Testis (tissue), 5 donors: ENCODE measurements at places on chromosomes 6 and 20.

DNA sequence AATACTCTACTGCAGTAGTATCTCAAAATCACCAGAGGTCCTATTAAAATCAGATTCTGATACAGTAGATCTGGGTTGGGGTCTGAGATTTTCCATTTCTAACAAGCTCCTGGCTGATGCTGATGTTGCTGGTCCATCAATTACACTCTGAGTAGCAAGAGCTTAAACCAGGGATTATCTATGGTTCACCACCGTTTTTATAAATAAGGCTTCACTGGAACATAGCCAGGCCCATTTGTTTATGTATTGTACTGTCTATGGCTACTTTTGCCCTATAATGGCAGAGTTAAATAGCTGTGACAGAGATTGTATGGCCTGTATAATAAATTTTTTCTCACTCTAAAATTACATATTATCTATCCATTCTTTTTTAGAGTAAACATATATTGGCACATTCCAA is 53.0 kb downstream of the NUDT3 start:
- DNase-seq = no peak

GRCh38 chr20:38092915-38093314 is 59.4 kb downstream of the RPRD1B start:
- DNase-seq = no peak

DNA sequence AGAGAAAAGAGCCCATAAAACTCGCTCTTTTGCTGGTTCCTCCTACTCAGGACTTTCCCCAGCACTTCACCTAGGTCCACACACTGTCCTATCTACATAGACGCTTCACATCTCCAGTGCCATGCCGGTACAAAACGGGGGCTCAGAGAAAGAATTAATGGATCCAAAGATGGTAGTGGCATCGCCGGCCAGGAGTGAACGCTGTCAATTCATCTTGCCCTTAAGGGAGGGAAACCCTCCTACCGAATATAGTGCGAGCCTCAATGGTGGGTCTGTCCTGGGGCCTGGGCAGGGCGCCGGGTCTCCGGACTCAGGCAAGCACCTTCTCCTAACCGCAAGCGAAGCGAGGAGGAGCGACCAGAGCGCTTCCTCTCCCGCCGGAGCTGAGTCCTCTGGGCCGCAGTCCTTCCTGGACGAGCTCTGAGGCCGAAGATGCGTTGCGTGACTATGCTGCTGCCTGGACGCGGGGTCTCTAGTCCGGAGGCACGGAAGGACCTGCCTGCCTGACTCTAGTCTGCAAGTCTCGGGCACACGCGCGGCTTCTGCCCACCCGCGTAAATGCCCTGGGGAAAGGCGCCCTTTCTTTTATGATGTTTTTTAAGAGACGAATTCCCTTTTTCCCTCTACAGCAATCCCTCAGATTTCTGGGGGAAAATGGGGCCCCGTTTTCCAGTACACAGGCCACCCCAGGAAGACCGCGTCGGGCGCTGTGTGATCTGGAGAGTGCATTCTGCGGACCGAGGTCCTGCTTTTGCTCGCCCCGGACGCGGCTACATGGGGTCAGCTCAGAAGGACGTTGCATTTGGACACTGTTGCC is 100.1 kb upstream of the PRDM1 start:
- DNase-seq = peak; percentile 26

GRCh38 chr20:51404297-51405060 is 138.0 kb downstream of the NFATC2 start:
- no peak for DNase-seq

DNA sequence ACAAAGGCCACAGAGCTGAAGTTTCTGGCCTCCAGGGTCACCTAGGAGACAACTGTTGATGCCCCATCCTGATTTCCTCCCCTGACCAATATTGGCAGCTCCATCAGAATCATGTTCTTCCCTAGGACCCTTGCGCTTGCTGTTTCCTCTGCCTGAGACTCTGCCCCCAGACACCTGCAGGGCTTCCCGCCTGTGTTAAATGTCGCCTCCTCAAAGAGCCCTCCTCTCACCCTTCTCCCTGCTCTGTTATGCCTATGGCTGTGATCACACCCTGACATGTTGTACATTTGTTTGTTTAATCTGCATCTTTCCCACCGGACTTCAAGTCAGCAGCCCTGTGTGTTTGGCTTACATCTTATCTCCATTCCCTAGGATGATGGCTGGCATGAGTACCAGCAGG is 30.1 kb downstream of the DLGAP4 start:
- DNase-seq = no peak

DNA sequence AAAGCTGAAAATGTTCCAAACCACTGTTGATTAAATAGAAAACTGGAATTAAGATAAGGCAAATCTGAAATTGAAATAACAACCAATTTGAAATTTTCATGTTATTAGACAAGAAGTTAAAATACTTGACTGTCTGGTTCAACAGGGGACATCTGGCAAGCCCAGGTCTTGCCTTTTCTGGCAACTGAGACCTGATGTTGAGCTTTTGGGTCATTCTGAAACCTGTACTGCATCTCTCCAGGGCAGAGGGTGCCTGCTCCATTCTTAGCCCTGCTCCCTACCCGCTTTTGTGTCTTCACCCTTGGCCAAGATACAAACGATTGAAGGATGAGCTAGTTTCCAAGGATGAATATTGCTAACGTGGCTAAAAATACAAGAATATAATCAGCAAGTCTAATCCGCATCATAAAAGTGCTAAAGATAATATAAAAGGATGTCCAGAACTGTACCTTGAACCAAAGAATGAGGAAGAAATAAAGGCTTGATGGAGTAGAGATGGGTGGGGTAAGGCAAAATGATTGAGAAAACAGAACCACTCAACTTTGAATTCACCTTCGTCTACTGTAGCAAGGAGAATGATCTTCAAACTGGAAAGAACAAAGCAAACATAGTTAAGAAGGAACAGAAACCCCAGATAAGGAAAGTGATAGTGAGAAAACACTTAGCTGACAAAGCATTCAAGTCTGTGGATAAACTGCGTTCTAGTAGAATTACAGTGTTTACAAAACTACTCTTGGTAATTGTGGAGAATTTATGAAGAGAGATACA is 109.8 kb upstream of the MAN1A1 start:
- DNase-seq = no peak

- DNase-seq = no peak
Observed at GRCh38 chr6:795046-795685, 102.2 kb upstream of the EXOC2 start.

DNA sequence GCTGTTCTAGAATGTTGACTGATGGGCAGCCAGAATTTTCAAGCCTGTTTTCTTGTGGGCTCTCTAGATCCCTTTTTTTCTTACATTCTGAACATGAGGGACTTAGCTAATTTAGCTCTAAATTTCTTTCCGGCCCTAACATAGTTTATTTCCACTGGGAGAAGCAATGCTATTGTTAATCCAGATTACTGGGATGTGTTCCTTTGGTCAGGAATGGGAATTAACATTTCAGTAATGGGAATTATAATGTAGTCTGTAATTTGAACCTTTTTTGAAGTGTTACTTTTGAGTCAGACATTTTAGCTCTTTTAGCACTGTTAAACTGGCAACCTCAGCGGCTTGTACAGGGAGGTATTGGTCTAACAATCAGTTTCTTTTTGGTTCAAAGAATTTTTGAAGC is 7.5 kb downstream of the ZFAND3 start:
- no peak for DNase-seq

DNA sequence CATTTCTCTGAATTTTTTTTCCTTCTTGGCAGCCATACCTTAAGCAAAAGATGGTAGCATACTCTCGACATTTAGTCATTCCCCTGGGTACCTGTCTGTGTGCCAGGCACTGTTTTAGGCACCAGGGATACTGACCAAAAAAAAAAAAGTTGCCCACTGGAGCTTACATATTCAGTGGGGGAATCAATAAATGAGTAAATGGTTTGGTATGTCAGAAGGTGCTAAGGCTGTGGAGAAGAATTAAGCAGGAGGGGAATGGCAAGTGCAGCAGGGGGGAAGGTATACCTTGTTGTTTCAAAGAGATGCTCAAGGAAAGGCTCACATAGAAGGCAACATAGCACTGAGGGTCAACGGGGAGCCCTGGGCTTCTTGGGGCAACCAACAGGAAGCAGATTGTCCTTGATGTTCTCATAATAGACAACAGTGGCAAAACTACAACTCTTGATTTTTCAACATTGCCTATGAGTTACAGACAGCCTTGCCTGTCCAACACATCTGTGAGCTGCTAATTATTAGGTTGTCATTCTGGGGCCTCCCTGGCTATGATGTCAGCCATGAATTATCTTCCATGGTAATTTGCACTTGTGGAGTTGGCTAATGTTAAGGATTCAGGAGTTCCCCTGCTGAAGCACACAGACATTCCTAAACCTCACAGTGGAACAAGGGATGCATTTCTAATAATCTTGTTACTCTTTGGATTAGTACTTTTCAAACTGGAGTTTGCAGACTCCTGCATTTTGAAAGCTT is 19.6 kb downstream of the NT5E start:
- no peak for DNase-seq

GRCh38 chr6:107716688-107717089 is 107.4 kb downstream of the SCML4 start:
- DNase-seq = peak; percentile 60

DNA sequence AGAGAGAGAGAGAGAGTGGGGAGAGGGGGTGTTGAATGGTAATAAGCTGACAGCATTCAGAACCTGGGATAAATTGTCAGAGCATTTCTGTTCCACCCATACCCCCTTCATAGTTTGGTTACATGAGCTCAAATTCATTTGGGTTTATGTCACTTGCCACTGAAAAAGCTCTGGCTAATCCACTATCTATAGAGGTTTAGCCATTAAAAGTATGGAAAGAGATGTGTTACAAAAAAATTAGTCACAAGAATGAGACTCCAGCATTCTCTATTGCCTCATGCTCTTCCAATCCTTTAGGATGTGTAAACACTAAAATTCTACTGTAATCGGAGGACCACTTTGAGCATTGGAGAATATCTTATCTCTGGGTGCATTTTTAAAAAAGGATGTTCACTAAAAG is 297.6 kb upstream of the TCF21 start:
- DNase-seq = no peak

GRCh38 chr20:38271608-38272120 is 11.1 kb upstream of the KIAA1755 start:
- no peak for DNase-seq

DNA sequence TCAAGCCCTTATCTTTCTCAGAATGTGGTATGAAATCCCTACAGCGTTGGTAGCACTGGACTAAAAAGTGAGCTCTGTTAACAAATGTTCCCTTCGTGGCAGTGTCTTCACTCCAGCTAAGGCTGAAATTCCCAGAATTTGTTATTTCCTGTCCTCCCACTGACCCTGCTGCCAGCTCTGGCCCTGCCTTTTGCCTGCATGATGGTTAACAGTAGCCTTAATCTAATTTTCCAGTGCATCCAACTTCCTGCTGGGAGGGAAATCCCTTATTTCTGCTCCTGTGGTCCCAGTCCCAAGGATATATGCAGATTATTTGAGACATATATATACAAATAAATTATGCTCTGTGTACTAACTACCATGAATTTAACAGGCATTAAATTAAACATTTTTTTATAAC is 157.2 kb upstream of the CARMIL1 start:
- no peak for DNase-seq

DNA sequence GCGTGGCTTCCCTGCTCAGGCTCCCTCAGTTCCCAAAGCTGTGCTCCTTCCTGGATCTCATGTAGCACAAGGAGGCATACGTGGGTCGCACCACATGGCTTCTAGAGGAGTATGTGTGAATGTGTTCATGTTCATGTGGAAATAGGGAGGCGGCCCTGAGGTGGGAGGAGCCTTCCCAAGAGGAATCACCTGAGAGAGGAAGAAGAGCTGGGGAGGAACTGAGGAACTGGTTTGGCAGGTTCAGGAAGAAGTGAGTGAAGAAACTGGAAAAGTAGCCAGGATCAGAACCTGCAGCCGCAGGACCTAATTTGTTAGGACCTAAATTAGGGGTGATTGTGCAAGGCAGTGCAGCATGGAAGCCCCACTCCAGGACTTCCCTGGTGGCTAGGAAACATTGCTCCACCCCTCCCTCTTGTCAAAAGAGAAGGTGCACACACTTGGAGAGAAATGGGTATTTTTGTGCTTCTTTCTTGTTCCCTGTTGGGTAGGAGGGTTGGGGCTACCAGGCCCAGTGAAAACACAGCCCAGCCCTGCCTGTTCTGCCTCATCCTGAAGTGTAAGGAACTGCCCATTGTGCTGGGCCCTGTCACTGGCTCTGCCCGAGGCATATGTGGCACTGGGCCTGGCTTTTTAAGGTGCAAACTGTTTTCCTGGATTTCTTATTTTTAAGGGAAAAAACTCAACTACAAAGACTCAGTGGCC is 20.7 kb downstream of the SYNJ2 start:
- no peak for DNase-seq

- DNase-seq = no peak
Observed at GRCh38 chr20:59350330-59351156, 50.1 kb downstream of the EDN3 start.
